ENCODE measurements at places on chromosomes 3 and 15. TPM values are rescaled to one million over a fixed set of nuclear protein-coding genes. Genes with fewer than 3 reads are reported as not detected.

The ADAMTS9 gene
- 58.9 TPM for polyA plus RNA-seq

The USP3 gene
- 39.3 TPM for polyA plus RNA-seq

The ARGFX gene
- polyA plus RNA-seq: not detected

The PPP2R3A gene
- polyA plus RNA-seq: 15.6 TPM

The MINAR1 gene
- 0.93 TPM for polyA plus RNA-seq

The P4HTM gene
- 39.5 TPM for polyA plus RNA-seq

The KNL1 gene
- polyA plus RNA-seq: 23.8 TPM

The DUOXA1 gene
- 1.4 TPM for polyA plus RNA-seq

The CPNE9 gene
- not detected for polyA plus RNA-seq

The SCAP gene
- 49.3 TPM for polyA plus RNA-seq

The INSYN1 gene
- polyA plus RNA-seq: 22.4 TPM

The CMTM8 gene
- polyA plus RNA-seq: 14.9 TPM

The ADGRG7 gene
- polyA plus RNA-seq: not detected

The SUSD5 gene
- 2.8 TPM for polyA plus RNA-seq

DNA sequence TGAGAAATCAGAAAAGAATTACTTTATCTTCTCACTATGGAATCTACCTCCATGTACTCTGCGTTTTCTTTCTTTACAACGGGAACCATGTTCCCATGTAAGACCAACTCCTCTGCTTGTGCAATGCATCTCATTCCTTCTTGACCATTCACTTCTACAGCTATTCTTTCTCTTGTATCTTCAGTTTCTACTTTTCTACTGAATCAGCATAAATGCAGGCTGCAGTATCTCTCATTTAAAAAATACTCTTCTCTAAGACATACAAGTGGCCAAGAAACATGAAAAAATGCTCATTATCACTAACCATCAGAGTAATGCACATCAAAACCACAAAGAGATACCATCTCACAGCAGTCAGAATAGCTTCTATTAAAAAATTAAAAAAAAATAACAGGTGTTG, 74.1 kb upstream of the NANOGP8 start:
- DNase-seq: no peak

DNA sequence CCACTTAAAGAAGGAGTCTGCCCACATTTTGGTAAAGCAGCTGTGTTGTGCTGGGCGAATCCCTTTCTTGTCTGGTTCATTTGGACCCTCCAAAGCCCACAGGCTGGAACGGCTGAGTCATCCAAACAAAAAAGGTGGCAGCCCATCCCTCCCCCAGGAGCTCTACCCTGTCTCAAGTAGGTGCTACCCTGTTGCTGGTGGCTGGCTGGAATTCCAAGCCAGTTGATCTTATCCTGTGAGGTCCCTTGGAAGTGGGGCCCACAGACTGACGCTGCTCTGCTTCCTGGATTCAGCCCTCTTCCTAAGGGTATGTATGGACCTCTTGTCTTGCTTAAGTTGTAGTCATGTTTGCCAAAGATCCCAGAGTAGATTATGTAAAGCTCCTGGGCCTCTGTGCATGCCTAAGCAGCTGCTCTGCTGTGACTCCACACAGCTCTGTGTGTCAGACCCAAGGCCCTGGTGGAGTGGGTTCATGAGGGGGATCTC, 44.5 kb downstream of the CCR1 start:
- DNase-seq: no peak

DNA sequence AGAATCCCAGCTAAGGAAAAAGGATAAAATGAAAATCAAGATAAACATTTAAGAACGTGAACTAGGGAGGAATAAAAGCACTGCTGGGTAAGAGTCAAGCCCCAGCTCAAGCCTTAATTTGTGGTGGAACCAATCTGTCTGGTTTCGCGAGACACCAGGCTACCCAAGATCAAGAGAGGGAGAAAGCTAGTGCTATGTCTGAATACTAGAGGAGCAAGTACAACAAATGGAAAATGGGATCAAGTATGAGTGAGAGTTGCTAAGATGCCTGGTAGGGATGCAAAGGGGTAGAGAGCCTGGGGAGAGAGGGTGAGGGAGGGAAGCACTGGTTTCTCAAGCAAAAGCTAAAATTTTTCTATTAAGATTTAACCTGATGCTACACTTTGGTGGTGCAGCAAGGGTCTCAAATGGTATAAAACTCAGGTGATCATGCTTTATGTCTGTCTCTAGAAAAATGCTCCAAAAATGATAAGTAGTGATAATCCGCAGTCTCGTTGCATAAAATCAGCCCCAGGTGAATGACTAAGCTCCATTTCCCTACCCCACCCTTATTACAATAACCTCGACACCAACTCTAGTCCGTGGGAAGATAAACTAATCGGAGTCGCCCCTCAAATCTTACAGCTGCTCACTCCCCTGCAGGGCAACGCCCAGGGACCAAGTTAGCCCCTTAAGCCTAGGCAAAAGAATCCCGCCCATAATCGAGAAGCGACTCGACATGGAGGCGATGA, 1.7 kb upstream of the SETD5 start:
- DNase-seq: no peak

DNA sequence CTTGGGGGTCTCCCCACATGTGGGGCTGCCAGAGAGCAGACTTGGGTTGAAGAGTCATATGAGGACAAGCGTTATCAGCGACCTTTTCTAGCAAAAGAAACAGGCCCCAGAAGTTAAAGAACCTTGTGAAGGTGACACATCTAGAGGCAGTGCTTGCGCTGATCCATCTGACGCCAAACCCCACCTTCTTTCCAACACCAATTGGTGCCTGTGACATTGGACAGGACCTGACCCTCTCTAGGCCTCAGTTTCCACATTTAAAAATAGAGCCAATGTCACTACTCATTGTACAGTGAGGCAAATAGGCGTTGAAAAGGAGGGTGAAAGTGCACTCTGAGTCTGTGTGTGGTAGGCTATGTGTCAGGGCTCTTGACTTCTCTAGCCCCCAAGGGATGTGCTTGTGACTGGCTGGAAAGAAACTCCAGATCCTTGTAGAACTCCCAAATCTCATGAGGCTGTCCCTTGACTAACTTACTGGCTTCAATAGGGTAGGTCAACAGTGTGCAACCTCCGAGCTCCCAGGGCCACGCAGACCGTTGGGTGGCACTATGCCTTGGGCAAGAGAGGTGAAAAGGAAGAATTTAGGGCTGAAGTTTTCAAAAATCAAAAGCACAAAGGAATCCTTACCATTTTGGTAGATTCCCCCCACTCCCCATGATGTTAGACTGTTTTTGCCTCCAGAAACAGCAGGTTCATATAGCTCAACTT, 666 bp upstream of the FAM219B start:
- DNase-seq: no peak

- no peak for DNase-seq
Observed at GRCh38 chr15:52378746-52379394, 83.3 kb upstream of the MYO5C start.

- no peak for DNase-seq
Observed at GRCh38 chr3:24420224-24420623, 74.4 kb downstream of the THRB start.

GRCh38 chr15:66298803-66299251, 5.5 kb downstream of the DIS3L start:
- peak; percentile 65 for DNase-seq

DNA sequence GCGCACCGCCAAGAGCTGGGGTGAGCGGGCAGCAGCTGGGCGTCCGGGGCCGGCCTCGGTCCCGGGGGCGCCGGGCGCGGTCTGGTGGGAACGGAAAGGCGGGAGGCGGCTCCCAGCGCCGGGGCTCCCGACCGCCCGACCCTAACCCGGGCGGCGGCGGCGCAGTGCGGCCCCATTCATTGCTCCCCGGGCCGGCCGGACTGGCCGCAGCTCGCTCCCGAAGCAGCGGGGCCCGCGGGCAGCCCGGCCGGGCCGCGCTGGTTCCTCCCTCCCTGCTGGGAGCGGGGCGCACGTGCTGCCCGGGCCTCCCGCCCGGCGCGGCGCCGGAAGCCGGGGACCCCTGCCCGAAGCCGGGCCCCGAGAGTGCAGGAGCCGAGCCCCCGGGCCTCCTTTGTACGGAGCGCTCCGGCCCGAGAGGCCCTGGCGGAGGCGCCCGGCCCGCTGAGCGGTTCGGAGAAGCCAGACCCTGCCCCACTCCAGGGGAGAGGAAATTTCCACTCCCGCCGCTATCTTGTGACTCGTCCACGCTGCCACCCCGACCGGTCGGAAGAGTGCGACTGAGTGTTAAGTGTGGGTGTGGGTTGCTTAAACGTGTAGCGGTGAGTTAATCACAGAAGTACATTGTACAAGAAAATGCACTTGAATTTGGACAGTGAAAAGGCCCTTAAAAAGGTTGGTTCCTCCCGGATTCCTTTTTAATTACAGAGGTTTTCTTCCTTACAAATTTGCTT, 613 bp downstream of the ATP1B3 start:
- DNase-seq: peak; percentile 45

DNA sequence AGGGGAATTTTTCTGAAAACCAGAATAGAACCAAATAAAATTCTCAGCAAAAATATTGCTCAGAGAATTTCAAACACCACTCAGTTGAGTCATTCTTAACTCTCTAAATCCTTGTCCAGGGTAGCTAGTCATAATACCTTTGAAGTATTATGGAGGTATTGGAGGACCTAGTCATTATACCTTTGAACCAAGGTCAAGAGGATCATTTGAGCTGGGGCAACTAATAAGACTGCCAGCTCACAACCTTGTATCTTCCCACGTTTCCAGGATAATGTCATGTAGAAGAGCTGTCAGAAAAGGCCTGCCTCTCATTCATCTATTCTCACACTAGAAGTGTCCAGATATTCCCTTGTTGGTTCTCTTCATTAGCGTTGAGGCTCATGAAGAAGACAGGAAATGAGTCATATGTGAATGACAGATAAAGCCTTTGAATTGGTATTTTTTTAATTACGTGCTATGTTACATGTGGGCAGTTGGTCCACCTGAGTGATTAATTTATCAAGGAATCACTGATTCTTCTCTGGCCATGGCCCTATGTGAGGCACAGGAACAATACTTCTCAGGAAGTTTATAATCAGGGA, 48.3 kb downstream of the TOPAZ1 start:
- DNase-seq: no peak

- DNase-seq: no peak
Observed at GRCh38 chr3:52835766-52836470, 1.1 kb upstream of the MUSTN1 start.

DNA sequence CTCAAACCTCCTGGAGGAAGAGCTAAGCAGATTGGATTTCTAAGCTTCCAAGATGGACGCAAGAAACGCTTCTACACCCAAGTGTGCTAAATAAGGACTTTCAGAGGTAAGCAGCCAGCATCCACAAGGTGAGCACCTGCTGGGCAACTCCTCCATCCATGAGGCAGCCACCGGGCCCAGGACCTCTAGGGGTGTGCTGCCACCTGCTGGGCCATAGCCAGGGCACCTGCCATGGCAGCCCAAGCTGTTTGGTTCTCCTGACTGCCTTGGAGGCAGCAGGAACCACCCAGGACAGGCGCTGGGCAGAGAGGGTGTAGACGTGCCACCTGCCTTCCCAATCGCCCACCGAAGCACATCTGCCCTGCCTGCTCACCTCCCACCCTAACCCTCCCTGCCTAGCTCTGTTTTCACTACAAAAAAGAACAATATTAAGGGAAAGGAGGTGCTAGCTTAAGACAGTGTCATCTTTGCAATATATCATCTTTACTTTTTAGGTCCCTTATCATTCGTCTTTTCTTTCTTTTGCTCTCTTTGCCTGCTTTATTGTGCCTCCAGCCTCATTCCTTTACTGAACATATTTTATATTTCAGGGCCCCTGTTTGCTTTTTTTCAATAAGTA, 12.9 kb downstream of the C15orf62 start:
- DNase-seq: no peak

GRCh38 chr3:53056442-53056841, 10.6 kb upstream of the SFMBT1 start:
- no peak for DNase-seq

GRCh38 chr3:48927928-48928327, 9.3 kb downstream of the ARIH2 start:
- no peak for DNase-seq

- no peak for DNase-seq
Observed at GRCh38 chr3:168331756-168332155, 236.0 kb upstream of the GOLIM4 start.

- DNase-seq: peak; percentile 44
Observed at GRCh38 chr3:69320871-69321271, 65.0 kb downstream of the FRMD4B start.

DNA sequence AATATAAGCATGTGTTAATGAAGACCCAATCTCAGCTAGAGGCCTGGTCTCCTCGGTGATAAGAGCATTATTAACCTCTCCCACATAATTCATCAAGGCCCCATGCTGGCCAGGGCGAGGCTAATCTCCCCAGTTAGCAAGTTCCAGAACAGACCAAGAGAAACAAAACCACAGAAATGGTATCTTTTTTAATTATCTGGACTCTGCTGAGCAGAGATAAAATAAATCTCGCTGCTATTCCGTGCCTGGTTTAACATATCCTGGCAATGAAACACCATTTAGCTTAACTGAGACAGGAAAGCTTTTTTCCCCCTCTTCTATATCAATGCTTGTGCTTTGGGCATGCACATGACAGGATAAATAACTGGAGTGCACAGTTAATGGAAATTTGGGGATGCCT, 72.5 kb upstream of the ARHGEF3 start:
- DNase-seq: no peak

GRCh38 chr3:187678726-187679268, 8.6 kb upstream of the SST start:
- DNase-seq: no peak

GRCh38 chr15:78338781-78339180, 1.4 kb upstream of the CRABP1 start:
- no peak for DNase-seq

DNA sequence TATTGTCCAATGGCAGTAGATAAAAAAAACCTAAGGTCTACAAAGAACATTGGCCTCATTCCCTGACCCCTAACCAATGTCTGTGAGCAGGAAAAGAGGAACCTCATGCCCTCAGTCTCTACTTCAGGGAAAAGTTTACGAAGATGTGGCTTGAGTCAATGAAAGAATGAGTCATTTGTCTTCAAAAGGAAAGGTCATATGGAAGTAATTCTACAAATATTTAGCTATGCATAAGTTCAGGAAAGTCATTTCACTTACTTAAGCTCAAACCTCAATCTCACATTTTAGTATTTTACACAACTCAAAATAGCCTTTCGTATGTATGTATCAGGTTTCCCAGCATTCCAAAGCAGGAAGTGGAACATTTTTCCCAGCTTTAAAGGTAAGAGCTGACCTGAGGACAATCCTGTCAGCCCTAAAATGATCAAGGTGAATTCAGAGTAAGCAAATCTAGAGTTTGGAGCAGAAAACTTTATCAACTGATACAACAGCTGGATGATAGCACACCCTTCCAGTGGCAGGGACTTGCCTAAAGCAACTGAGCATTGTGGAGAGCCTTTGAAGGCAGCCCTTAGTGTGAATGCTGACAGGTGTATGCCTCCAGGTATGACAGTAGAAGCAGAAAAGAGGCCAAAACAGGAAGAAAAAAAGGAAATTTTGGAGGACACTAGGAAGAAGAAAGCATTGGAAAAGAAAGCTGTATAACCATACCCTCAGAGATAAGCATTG, 53.9 kb upstream of the ACKR4 start:
- no peak for DNase-seq

GRCh38 chr15:30859091-30859874, 44.4 kb upstream of the FAN1 start:
- DNase-seq: no peak

DNA sequence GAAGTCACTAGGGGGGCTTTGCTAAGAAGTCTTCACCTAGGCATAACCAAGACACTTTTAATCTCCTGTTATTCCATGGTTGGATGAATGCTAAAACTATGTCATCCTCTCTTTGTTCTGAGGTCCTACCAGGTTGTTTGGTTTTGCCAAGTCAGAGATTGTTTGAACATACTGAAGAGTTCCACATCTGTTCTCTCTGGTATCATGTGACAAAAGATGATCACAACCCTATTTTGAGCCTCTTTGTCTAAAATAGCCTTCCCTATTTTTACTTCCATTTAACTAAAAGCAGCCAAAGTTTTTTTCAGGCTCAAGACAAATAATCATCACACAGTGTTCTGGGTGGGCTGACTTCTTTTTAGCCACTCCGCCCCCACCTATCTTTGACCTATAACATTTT, 218.4 kb upstream of the LMCD1 start:
- DNase-seq: no peak

All from right lung (tissue), 10 donors.